ENCODE measurements at places on chromosomes 4 and X.

GRCh38 chr4:188145601-188146000, 6.4 kb downstream of the TRIML1 start:
- DNase-seq: no peak

GRCh38 chr4:41080976-41081375, 133.4 kb downstream of the APBB2 start:
- no peak for DNase-seq

DNA sequence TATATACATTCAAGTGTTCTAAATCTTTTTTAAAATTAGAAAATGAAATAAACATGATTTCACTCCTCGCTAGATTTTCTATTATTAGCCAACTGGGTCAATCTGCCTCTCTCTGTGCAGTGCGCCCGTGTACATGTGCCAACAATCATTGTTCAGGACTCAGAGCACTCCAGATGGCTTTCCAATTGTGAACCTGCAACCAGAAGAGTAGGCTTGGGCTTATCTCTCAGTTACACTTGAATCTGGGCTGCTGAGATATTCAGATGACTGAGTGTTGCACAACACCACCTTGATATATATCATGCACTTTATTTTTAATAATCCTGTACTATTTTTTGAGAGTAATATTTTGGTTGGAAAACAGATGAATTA, 184.0 kb upstream of the FSTL5 start:
- no peak for DNase-seq

DNA sequence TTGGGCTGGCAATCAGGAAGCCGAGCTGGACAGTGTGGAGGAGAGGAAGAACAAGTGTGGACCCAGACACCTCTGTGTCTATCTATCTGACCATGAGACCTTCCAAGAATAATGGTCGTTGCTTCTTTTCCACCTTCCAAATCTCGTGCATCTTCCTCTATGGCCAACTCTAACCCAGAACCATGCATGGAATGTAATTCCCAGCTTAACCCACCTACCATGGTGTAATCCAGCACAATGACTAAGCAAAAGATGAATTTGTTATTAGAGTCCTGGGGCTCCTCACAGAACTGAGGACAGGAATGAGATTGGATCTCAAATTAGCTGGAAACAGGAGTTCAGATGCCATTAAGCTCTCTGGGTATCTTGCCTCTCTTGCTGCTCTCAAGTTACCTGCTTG, 17.4 kb upstream of the TMEM184C start:
- DNase-seq: no peak

DNA sequence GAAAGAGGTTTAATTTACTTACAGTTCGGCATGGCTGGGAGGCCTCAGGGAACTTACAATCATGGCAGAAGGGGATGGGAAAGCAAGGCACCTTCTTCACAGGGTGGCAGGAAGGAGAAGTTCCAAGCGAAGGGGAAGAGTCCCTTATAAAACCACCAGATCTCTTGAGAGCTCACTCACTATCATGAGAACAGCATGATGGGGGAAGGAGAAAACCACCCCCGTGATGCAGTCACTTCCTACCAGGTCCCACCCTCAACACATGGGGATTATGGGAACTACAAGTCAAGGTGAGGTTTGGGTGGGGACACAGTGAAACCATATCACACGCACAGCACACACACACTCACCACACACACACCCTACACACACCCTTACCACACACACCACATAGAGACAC, 104.3 kb downstream of the DCTD start:
- no peak for DNase-seq

DNA sequence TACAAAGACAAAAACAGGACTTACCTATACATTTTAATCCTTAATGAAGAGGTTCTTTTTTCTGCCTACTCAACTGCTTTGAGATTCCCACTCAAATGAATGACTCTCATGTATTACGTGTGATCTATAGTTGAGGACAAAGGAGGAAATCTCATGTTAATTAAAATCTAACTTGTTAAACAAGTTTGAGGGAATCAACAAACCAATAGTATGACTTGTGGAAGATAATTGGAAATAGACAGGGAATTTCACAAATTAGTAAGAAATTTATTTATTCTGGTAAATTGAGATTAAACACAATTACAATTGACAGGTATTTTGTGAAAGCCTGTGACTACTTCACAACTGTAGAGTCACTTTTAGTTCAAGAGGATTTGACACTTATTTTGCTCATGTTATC, at the start of gene TMPRSS11D:
TSS of gene TMPRSS11D (minus strand) at position 101 of the 400 bp plus-strand sequence. CDS start at position 32, 69 bp downstream.
- DNase-seq: no peak

All from CD4-positive, alpha-beta T cell treated with Interleukin-6 at 100 ng/mL for 8 hours (primary cell).